Cardiac muscle cell (in vitro differentiated cells and primary cell): ENCODE measurements at places on chromosomes 1 and 21. TPM values are rescaled to one million over a fixed set of nuclear protein-coding genes. Genes with fewer than 3 reads are reported as not detected.

DNA sequence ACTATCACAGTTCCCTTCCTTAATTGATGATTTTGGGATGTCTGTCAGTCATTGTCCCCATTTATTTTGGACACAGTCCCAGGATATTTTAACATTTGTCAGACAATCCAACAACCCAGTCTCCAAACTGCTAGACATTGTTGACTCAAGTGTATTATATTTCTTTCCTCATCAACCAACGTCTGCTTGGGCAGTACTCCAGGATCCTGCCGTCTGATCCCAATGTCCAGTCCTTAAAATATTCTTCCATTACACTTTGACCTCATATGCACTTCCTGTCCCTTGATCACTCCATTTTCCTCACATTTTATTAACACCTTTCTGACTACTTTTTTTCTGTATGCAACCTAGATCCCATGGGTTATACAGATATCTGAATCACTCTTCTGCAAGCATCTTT is 39.8 kb upstream of the KIAA0040 start:
- no peak overlapping the region for H3K27ac ChIP-seq
- H3K36me3 ChIP-seq = no peaks in the 10 kb centered on the region
- no peaks in the 10 kb centered on the region for H3K27me3 ChIP-seq

GRCh38 chr1:210236386-210236839 is 3.8 kb downstream of the SERTAD4 start:
- DNase-seq = peak; percentile 46
- no peak overlapping the region for H3K27ac ChIP-seq
- H3K27me3 ChIP-seq = peaks cover 51% of the 10 kb centered on the region
- H3K4me1 ChIP-seq = peaks cover 6% of the 10 kb centered on the region

- no peaks in the 10 kb centered on the region for H3K36me3 ChIP-seq
- no peaks in the 10 kb centered on the region for H3K27me3 ChIP-seq
- H3K4me3 ChIP-seq = peak overlapping the region; percentile 9
- DNase-seq = peak; percentile 59
- peaks cover 45% of the 10 kb centered on the region for H3K4me1 ChIP-seq
Measured at GRCh38 chr1:156106624-156107488, 7.7 kb upstream of the LMNA start.

PDZK1 gene
- 0.50 and 0.77 TPM in 2 replicates for polyA plus RNA-seq

- no peaks in the 10 kb centered on the region for H3K4me1 ChIP-seq
- H3K27me3 ChIP-seq = no peaks in the 10 kb centered on the region
- peak overlapping the region; percentile 63 for H3K27ac ChIP-seq
- no peak for DNase-seq
- peak overlapping the region; percentile 67 for H3K4me3 ChIP-seq
Measured at GRCh38 chr1:44740179-44740617, 561 bp downstream of the KIF2C start.
